Uterine smooth muscle cell (primary cell): ENCODE measurements at places on chromosomes 12 and 14. TPM values are rescaled to one million over a fixed set of nuclear protein-coding genes. Genes with fewer than 3 reads are reported as not detected.

Gene CNTN1
- 16.2 and 30.8 TPM in 2 replicates for total RNA-seq

Gene PRPH
- 0.12 and 0.22 TPM in 2 replicates for total RNA-seq

Gene IRAK3
- 2.0 and 2.4 TPM in 2 replicates for total RNA-seq

Gene WNT1
- total RNA-seq, result not detected in 2 replicates

Gene KRT75
- total RNA-seq, result not detected in 2 replicates

Gene MTRFR
- 12.9 and 16.1 TPM in 2 replicates for total RNA-seq

Gene CCDC92
- total RNA-seq, result 10.7 and 12.9 TPM in 2 replicates

Gene GPRC5A
- total RNA-seq, result 15.6 and 25.2 TPM in 2 replicates

Gene CCDC175
- not detected in 2 replicates for total RNA-seq

Gene TAS2R10
- total RNA-seq, result 0.44 and 0.50 TPM in 2 replicates

Gene KLHL33
- total RNA-seq, result 0.11 and 0.12 TPM in 2 replicates

Gene SLC7A7
- 1.3 and 2.9 TPM in 2 replicates for total RNA-seq

Gene FGF6
- not detected in 2 replicates for total RNA-seq

Gene TAS2R8
- not detected in 2 replicates for total RNA-seq

Gene MRPL42
- 67.7 and 119 TPM in 2 replicates for total RNA-seq

Gene CLEC4C
- total RNA-seq, result not detected in 2 replicates

Gene SYCP3
- under 0.01 and 0.11 TPM in 2 replicates for total RNA-seq

Gene CELA1
- not detected in 2 replicates for total RNA-seq

Gene HOTAIR
- under 0.01 TPM in 1 of 2 replicates, not detected in the other for total RNA-seq

Gene NFE2
- total RNA-seq, result not detected in 2 replicates

Gene BEGAIN
- total RNA-seq, result 0.87 and 1.9 TPM in 2 replicates

Gene FGD6
- 3.4 and 7.1 TPM in 2 replicates for total RNA-seq

Gene PTPN6
- 0.11 TPM in 1 of 2 replicates, not detected in the other for total RNA-seq

Gene EIF2S3B
- 1.2 and 12.6 TPM in 2 replicates for total RNA-seq

Gene HEBP1
- 9.2 and 16.1 TPM in 2 replicates for total RNA-seq

Gene RPL10L
- not detected in 2 replicates for total RNA-seq

Gene CMKLR1
- not detected in 2 replicates for total RNA-seq

Gene SLC10A1
- not detected in 2 replicates for total RNA-seq

Gene MIP
- total RNA-seq, result not detected in 2 replicates

Gene ADAM21
- total RNA-seq, result 0.25 and 0.33 TPM in 2 replicates

Gene RIPK3
- 0.50 and 1.00 TPM in 2 replicates for total RNA-seq

Gene MYF5
- total RNA-seq, result not detected in 2 replicates

Gene RAD9B
- total RNA-seq, result 0.25 and 0.55 TPM in 2 replicates

Gene GPR132
- total RNA-seq, result under 0.01 and 0.25 TPM in 2 replicates

Gene TSPAN8
- total RNA-seq, result 0.25 TPM in 1 of 2 replicates, not detected in the other

Gene ABHD12B
- not detected in 2 replicates for total RNA-seq

Gene TAS2R7
- total RNA-seq, result not detected in 2 replicates

Gene PLA2G1B
- total RNA-seq, result not detected in 2 replicates

Gene WSCD2
- total RNA-seq, result not detected in 2 replicates

Gene OR4E2
- 0.12 TPM in 1 of 2 replicates, not detected in the other for total RNA-seq

Gene STYK1
- 0.25 and 0.66 TPM in 2 replicates for total RNA-seq

Gene AGAP2
- 0.33 and 0.87 TPM in 2 replicates for total RNA-seq

Gene STXBP6
- total RNA-seq, result 7.1 and 10.2 TPM in 2 replicates

Gene SRP54
- total RNA-seq, result 118 and 130 TPM in 2 replicates

Gene GPN3
- 17.1 and 28.1 TPM in 2 replicates for total RNA-seq

Gene CDCA4
- total RNA-seq, result 16.1 and 40.1 TPM in 2 replicates

Gene RNASE1
- total RNA-seq, result 0.22 TPM in 1 of 2 replicates, not detected in the other

Gene FAM90A1
- 0.11 and 0.12 TPM in 2 replicates for total RNA-seq

Gene HEATR5A
- total RNA-seq, result 46.1 and 65.2 TPM in 2 replicates
